ENCODE measurements at places on chromosomes 2 and 18.

DNA sequence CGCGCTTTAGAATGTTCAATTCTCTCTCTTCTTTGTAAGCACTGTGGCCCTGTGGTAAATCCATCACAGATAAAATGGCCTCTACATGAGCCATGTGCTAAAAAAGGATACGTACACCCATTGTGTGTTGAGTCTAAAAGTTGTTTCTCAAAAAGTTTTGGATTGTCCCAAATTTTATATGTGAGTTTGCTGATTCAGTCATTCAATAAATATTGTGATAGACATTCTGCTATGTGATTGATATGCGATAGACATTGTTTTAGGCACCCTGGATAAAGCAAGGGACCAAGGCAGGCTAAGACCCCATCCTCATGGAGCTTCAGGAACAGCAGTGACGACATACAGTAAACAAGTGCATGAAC lies 53.5 kb downstream of the E2F6 start:
- no peak for DNase-seq

DNA sequence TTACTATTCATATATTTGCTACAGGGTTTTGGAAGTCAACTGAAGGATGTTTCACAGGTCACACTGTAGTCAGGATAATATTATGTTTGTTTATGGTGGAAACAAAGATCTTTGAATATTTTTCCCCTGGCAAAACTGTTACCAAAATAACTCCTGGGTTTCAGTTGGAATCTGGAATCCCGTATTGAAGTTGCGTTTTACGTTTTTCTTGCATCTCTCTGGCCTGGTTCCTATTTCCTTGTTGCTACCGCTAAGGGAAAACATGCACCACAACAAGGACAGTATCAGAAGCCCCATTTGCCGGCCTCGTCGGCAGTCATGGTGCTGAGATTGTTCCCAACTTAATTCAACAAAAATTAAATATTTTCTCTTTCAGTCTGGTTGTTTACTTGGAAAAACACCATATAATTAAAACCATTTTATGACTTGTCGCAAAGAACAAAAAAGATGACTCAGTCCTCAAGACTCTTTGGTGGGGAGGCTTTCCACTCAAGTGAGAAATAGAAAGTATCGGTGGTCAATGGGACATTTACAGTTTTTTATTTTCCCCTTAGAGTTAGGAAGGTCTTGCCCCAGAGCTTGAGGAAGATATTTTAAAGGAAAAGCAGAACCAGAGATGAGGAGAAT lies 42.3 kb downstream of the EN1 start:
- DNase-seq: no peak

- peak; percentile 51 for DNase-seq
Measured at GRCh38 chr2:34096562-34097171, 497.6 kb upstream of the FAM98A start.

GRCh38 chr2:176755537-176756135 lies 457.0 kb upstream of the HNRNPA3 start:
- DNase-seq: no peak

- DNase-seq: no peak
Measured at GRCh38 chr2:29478641-29479040, 363.4 kb downstream of the CLIP4 start.

GRCh38 chr2:45993476-45993991 lies 303.7 kb upstream of the EPAS1 start:
- peak; percentile 62 for DNase-seq

DNA sequence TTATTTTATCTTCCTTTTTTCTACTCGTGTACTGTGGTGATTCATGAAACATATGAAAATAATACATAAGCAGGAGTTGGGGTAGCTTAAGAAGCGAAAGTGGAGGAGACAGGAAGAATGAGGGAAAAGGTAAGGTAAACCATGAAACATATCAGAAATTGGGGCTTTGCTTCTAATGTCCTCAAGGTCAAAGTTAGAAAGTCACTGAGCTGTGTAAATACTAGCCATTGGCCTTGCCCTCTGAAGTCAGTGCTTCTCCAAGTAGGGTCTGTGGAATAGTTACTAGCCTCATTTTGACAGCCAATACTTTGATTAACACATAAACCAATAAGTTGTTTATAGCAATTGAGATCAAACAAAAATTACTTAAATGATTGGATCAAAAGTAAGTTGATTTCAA lies 117.2 kb downstream of the MAP4K4 start:
- no peak for DNase-seq

DNA sequence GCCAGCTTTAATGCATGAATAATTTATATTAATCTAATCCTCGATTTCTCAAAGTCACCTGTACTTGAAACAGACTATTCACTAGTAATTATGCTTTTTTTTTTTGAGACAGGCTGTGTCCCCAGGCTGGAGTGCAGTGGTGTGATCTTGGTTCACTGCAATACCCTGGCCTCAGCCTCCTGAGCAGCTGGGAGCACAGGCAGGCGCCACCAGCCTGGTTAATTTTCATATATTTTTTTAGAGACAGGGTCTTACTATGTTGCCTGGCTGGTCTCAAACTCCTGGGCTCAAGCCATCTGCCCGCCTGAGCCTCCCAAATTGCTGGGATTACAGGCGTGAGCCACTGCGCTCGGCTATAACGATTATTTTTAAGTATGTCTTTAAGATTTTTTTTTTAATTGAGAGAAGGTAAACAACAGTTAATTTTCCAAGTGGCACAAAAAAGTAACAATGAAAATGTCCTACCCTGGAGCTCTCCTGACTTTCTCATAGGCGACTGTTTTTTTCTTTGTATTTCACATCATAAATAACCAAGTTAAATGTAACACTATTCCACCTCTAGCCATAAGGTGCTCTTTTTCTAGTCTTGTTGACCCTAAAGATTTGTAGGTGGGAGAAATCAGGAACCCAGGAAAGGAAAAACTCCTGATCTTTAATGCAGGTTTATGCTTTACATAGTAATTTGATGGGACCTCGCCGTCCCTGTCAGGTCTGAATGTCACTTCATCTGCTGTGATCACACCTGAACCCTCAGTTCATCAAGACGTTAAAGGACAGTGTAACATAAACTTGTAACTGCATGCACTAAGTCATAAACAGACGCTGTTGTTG lies 1.3 kb upstream of the ANKRD12 start:
- no peak for DNase-seq

GRCh38 chr2:114400890-114401289 lies 41.6 kb upstream of the DPP10 start:
- DNase-seq: no peak

GRCh38 chr2:15058015-15058720 lies 425.7 kb downstream of the LRATD1 start:
- peak; percentile 11 for DNase-seq

DNA sequence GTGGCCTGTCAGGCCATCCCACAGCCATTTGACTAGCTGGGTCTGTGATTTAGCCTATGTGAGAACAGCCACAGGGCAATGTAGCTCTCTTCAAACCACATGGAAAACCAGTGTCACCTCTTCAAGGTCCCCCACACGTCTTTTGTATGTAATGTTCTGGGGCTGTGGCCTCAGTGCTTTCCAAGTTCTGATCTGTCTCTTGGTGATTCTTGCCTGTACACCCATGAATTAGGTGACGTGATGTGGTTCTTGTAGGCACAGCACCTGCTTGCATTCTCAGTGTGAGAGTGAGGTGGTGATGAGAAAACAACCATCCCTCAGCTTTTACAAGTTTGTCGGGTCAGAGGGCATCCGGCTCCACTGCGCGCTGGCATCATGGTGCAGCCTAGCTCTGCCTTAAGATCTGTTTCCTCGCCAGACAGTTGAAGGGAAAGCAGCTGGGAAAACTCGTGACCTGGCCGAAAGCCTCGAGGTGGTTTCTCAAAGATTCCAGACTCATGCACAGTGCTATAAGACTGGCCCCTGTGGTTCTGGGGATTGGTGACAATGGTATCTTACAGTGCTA lies 125.8 kb downstream of the TANC1 start:
- no peak for DNase-seq

DNA sequence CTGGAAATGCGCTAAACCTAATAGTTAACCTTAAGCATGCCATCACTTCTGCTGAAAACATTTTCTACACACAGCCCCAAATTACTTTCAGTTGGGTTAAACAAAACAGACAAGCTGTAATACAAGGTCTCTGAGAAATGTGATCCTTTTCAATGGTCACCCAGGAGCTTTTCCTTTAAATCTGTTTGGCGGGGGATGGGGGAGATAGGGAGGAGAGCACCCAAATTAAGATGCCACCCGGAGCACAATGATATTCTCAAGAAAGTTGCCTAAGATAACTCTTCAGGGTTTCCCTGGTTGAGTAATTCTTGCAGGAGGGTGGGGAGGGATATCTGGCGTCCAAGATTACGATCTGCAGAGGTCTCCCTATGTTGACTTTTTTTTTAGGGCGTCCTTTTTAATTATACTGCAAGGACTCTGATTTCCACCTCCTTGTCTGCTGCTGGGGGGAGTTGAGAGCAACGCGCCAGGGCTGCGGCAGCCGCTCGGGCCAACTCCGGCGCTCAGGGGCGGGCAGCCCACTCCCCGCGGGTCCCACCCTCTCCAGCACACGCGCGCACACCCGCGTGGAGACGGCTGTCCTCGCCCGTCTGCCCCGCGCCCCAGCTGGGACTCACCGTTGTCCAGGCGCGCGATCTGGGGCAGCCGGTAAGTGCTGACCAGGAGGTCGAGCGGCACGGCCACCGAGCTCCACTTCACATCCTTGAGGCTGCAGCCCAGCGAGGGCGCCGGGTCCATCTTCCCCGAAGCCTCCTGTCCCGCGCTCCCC lies 807 bp downstream of the GAREM1 start:
- DNase-seq: no peak

DNA sequence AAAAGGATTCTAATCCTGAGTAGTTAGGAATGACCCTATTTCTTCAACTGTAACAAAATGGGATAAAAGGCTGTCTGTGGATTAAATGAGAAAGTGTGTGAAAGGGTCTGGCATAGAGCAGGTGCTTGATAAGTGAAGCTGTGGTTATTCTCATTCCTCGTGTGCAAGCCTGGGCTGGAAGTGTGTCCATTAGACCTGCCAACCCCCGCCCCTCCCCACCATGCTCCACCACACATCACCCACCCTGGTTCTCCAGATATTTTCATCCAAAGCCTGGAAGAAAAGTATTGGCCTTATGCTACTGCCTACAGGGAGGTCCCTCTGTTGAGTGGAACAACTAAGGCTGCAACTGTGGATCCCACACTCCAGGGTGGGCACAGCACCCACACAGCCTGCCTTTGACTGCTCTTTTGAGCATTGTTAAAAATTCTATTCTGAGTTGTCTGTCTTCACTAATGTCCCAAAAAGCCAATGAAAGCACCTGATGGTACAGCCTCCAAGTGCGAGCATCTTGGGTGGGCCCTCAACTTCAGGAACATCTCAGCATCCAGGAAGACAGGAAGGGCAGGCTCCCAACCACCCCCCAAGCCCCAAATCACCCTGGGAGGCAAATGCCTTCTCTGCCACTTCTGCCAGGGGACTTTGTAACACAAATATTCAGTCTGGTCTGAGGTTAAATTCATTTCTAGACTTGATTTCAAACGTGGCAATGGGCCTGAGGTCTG lies 102.8 kb upstream of the PPP1CB start:
- no peak for DNase-seq

DNA sequence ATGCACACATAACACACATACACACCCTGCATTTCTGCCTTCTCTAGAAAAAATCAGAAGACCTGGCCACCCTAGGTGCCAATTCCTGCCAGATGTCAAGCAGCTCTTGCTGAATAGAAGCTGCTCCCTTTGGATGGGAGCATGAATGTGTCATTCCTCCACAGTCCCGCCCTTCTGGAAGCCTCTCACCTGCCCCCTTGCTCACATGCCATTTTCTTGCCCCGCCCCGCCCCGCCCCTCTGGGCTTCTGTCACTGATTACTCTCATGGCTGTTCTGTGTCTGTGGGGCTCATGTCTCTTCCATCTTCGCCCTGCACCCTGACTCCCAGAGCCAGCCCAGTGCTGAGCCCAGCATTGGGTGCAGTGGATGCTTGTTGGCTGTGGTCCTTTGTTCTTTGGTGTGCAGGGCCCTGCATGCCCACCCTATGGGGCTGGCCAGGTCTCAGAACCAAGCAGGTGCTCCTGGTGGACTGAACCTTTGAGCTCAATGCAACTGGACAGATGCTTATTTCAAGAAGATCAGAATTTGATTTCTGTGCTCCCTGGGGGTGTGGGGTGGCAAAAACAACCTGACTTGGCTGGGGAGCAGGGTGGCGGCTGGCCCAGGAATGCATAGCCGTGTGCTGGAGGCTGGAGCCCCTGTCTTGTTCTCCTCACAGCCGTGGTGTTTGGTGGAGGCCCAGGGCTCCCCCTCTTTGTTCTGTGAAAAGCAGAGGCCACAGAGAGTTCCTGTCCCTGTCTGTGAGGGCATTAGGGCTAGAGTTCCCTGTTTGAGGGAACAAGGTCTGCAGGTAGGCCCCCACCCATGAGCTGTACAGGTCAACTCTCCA lies 140.6 kb upstream of the GLI2 start:
- no peak for DNase-seq

GRCh38 chr18:9333441-9334328 lies 888 bp upstream of the TWSG1 start:
- DNase-seq: no peak

DNA sequence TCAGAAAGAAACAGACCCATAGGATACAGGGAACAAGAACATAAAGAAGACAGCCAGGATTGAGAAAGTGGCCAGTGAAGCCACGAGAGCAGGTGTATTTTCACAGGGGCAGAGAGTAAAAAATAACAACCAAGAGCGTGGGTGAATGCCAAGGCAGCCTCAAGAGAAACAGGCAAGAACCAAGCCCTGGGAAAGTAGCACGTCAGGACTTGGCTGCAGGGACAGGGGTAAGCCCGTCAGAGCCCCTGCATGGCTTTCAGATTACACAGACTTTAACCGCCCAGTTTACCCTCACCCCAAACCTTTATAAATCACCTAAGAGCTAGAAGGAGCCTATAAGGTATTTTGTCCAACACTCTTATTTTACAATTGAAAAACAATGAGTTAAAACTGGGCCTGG lies 43.7 kb downstream of the ARL4C start:
- no peak for DNase-seq

GRCh38 chr18:79857082-79857671 lies 59.4 kb downstream of the KCNG2 start:
- DNase-seq: no peak

DNA sequence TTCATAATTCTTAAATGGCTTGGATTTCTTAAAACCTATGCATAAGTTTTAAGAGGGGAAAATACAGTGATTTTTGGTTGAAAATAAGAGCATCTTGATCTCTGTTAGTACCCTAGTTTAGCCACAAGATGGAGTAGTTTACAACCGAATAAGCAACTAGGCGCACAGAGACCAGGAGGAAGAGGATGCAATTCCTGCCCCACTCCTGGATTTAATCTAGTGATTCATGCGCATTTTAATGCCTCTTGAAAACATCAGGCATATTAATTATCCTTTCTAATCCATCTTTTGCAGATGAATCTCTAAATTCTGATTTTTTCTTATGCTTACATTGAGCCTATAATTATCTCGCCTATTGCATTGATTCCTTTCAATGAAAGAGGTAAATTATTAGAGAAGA lies 76.7 kb downstream of the MRPS9 start:
- DNase-seq: no peak

GRCh38 chr2:160584972-160585494 lies 91.4 kb upstream of the RBMS1 start:
- DNase-seq: no peak

DNA sequence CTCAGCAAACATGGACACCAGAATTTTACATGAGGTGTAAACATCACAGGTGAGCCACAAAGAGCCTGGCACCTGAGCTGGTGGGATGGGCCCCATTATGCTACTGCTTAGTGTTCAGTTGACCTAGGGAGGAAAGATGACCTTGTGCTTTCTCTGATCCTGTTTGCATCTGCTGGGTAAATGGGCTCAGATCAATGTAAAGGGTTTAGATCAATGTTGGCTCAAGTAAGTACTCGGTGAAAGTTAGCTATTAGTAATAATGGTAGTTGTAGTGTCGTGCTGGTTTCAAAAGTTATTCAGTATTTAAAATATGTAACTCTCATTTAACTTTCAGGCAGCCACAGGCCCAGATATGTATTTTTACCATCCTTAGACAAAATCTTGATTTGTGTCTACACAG lies 19.8 kb downstream of the ABHD3 start:
- DNase-seq: no peak
